ENCODE measurements at places on chromosomes 13 and 19.

DNA sequence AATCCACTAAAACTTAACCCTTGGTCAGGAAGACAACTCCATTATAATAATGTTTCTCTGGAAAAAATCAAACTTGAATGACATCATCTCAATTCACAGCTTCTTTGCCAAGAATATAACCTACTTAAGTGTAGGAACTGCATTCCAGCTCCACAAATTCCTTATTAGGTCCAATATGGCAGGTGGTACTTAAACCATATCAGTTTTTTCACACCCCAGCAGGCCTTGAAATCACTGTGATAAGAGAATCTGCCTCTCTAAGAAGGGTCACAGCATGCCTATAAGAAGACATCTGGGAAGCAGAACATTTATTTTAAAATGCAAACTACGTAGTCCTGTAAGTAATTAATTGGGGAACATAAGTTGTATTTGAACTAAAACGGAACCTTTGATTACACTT, 687.8 kb downstream of the DIAPH3 start:
- DNase-seq, result no peak

- DNase-seq, result no peak
Observed at GRCh38 chr13:30708541-30708940, 26.8 kb upstream of the ALOX5AP start.

- no peak for DNase-seq
Observed at GRCh38 chr13:102097708-102098107, 304.1 kb downstream of the FGF14 start.

DNA sequence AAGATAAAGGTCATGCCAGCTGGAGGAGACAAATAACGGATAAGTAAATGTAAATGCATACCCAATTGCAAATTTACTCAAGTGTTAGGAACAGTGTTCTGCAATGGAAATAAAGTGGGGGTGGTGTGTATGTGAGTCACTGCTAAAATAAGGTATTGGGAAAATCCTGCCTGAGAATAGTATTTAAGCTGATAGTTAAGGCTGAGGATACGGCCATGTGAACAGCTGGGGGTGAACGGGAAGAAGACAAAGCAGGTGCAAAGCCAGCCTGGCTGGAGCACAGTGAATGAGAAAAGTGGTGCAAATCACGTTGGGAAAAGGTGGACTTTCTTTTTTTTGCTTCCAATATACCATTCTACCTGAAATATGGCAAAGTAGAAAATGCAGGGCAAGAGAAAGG, 242.4 kb upstream of the SLC10A2 start:
- no peak for DNase-seq

- DNase-seq, result no peak
Observed at GRCh38 chr13:79870123-79870522, 389.2 kb downstream of the NDFIP2 start.

DNA sequence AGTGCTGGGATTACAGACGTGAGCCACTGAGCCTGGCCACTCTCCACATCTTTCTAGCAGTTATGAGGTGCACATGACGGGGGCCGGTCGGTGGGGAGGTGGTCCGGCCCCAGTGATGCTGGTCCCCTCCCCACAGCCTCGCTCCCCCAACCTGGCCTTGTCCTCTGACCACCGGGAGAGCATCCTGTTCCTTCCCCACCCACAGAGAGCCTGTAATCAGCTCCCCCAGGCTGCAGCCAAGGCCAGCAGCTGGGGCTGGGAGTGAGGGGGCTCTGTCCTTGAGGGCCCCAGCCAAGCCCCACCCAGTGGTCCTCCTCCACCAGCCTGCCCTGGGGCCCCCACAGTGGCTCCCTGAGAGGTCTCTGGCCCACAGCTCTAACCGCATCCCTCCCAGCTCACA, 3.0 kb upstream of the INSL3 start:
- no peak for DNase-seq

- no peak for DNase-seq
Observed at GRCh38 chr13:29958476-29958875, 108.1 kb upstream of the UBL3 start.

- DNase-seq, result no peak
Observed at GRCh38 chr19:920051-920864, 3.1 kb downstream of the KISS1R start.

DNA sequence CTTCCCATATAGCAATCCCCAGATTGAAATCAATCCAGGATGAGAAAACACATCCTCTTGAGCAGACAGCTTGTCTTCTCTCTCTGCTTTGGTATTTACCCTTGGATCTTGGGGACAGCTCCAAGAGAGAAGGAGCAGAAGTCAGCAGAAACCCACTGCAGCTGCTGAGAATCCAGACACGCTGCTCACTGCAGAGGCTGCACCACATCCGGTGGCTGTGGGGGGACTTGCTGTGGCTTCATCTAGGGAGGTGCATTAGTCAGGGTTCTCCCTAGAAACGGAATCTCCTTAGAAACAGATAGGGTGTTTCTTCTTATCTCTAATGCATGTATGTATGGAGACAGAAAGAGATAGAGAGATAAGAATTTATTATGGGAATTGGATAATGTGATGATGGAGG, 2.7 kb downstream of the CYP4F12 start:
- DNase-seq, result no peak

- no peak for DNase-seq
Observed at GRCh38 chr13:51034906-51035305, 76.2 kb downstream of the C13orf42 start.

- DNase-seq, result no peak
Observed at GRCh38 chr13:111920306-111920931, 146.5 kb upstream of the SOX1 start.

GRCh38 chr19:5052515-5052914, 83.6 kb downstream of the KDM4B start:
- no peak for DNase-seq

DNA sequence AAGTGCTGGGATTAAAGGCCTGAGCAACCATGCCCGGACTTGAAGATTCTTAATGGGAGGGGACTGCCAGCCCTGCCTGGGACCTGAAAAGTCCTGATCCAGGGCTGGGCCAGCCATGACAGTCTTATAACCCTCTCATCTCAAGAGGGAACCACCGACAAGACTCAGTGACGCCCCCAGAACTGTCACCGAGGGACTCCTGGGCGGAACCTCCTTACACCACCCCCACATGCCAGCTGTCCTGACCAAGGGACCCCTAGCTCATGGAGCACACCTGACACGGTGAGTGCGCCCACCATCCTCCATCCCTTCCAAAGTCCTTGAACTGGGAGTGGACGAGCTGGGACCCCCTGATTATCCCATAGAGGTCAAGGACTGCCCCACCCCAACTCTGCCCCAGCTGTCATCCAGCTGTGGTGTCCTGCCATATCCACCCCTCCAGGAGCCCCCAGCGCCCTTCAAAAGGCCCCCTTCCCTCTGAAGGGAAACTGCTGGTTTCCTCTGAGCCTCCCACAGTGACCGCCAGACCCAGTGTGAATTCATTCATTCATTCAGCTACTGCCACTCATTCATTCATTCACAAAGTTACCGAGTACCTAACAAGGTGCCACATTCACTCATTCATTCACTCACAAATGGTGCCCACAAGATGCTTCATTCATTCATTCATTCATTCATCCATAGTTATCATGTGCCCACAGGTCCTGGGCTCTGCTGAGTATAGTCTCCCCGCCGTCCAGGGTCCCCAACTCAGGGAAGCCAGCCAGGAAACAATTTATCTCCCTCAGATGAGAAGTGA, 3.7 kb downstream of the NDUFA11 start:
- DNase-seq, result no peak
